ENCODE measurements at places on chromosomes 2 and 18. TPM values are rescaled to one million over a fixed set of nuclear protein-coding genes. Genes with fewer than 3 reads are reported as not detected.
A peak's percentile ranks its signal among the peaks of the same experiment; 100 is the strongest.

DNA sequence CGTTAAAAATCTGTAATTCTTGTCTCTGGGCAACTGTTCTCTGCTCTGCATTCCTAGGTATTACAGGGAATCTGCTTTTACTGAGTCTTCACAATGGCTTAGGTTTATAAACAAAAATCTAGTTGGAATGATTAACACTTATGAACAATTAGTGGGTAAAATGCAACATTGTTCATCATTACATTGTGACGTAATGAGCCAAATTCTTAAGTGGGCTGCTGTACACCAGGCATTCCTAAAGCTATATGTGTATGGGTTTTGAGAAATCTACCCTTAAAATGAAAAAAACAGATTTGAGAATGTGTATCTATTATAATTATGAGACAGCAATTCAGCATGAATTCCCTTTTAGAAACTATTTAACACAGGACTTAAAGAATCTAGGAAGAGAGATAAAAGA is 41.5 kb upstream of the ERBB4 start:
- DNase-seq, result no peak

- DNase-seq, result peak; percentile 71
Measured at GRCh38 chr2:16973586-16974286, 308.1 kb upstream of the CYRIA start.

DNA sequence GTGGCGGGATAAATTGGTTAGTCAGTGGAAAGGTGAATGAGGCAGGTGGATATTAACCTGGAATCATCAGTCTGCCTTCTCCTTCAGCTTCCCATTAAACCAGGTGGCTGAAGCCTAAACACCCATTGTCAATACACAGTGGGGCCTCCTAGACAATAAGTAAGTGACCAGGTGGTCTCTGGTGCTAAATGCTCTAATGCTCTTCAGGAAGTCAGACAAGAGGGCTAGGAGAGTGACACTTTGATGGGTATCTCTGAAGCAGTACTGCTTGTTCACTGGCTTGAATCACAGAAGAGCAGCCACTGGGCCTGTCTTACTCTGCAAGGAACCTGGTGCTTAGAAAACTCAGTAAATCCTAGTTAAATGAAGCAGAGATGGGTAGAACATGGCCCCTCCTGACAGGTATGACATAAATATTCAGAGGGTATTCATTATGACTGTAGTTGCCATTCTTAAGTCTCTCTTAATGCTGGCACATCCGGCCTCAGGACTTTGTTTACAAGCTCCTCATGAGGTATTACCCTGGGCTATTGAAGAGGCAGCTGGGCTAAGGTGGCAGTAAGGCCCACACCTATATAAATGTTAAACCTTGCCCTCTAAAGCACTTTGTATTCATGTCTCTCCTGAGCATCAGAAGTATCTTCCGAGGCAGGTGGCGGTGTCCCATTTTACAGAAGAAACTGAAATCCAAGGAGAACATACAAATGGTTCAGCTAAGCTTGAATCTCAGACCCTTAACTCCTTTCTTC is 104.9 kb downstream of the NCK2 start:
- DNase-seq, result no peak

GRCh38 chr2:196427986-196428634 is 211.4 kb upstream of the CCDC150 start:
- DNase-seq, result peak; percentile 4

DNA sequence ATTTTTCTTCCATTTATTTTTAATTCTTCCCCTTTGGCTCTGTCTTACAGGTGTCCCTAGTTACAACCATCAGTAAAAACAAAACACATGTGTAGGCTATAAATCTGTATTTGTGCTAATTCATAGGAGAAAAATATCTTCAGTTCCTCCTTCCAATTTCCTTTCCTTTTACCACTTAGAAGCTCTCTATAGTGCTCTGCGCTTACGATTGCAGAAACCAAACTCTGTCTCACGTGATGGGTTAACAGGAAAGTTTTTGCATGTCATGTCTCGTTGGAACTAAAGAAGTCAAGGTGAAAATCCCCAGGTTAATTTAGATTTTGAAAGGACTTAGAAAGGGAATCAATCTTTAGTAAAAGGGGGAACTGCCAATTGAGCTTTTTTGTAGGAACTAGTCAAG is 1390.5 kb upstream of the ZEB2 start:
- DNase-seq, result no peak

- DNase-seq, result no peak
Measured at GRCh38 chr2:165185633-165186032, 18.2 kb downstream of the SCN3A start.

DNA sequence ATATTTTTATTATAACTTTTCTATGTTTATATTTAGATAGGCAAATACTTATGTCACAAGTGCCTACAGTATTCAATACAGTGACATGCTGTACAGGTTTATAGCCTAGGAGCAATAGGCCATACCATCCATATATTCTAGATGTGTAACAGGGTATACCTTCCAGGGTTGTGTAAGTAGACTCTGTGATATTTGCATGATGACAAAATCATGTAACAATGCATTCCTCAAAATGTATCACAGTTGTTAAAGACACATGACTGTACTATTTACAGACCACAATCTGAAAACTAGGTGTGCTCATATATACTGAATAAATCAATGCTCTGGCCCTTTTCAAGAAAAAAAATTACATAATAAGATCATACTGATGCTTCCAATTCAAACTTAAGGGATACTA is 433.2 kb upstream of the RGPD4 start:
- no peak for DNase-seq

DNA sequence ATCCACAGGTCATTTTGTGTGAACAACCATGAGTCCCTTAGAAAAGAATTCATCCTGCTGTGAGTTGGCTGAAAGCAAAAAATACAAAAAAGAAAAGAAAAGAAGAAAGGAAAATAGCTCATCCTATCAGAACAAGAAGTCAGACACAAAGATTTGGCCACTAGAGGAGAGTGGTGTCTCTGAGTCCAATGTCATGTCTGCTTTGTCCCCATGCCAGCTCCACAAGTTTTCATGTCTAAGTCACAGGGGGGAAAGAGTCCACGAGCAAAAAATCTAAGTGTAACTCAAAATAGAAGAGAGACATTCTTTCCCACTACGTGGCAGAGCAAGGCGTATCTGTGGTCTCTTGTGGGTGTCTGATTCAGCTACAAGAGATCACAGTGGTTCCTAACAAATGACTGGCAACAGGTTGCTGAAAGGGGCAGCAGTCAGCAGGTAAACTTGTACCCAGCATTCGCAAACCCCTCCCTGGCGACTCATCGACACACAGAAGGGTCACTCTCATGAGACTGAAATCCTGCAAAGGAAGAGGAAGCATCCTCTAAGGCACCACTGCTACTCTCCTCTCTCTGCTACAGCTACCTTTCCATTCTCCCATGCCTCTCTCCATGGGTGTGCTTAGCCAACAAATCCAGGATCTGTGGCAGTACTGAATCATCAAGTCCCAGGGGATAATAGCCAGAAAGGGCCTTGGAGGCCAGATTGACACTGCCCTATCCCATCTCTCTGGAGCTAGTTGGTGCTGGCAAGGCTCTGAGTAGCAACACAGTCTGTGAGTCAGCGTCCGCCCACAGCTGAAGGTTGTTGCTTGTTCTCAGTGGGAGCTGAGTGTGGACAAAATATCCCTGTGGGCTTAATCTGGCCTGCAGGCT is 123.0 kb upstream of the SLC39A10 start:
- DNase-seq, result peak; percentile 91

DNA sequence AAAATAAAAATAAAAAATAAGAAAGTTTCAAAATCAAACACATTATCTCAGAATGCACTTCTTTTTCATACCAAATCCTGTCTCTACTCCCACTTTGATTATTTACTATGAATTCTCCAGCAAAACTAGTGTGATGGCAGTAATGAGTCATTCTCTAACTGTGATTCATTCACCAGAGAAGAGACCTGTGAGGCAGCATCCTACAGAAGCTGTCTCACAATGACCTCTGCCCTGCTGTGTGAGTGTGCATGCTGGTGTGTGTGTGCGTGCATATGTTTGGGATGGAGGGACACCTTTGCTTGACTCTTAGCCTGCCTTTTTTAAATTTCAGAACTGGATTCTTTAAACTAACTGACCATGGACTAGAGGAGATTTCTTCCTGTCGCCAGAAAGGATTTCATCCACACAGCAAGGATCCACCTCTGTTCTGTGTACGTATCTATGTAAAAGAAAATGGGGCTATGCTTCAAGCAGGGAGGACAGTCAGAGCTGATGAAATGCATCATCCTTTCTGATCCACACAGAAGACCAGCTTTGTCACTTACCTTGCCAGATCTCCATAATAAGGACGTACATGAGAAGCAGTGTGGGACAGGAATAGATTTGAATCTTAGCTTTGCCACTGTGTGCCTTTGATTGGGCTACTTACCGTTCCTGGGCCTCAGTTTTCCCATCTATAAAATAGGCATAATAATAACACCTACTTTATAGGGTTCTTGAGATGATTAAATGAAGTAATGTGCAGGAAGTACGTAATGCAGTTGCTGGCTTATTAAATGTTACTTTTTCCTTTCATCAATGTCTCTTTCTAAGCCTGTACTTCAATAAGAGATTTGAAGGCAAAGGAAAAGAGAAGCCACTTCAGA is 31.2 kb downstream of the STAMBP start:
- DNase-seq, result peak; percentile 68

GRCh38 chr2:143807671-143808070 is 678.5 kb downstream of the ARHGAP15 start:
- DNase-seq, result peak; percentile 22

DNA sequence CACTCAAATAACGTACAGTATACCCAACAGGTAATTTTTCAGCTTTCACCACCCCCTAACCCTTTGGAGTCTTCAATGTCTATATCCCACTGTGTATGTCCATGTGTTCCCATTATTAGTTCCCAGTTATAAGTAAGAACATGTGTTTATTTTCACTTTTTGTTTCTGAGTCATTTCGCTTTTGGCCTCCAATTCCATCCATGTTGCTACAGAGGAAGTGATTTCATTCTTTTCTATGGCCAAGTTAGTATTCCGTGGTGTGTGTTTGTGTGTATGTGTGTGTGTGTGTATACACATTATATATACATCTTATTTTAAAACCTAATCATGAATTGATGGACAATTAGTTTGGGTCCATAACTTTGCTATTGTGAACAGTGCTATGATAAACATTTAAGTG is 464.4 kb downstream of the CMPK2 start:
- no peak for DNase-seq

ANTXR1 gene
- total RNA-seq, result 33.1 TPM

STEAP3 gene
- 23.8 TPM for total RNA-seq

DSC2 gene
- total RNA-seq, result 17.6 TPM

SCYGR3 gene
- not detected for total RNA-seq

PROM2 gene
- 2.6 TPM for total RNA-seq

DOK6 gene
- not detected for total RNA-seq

GAREM2 gene
- total RNA-seq, result 0.23 TPM

LPIN1 gene
- 47.0 TPM for total RNA-seq

UGT1A3 gene
- total RNA-seq, result not detected

REG3G gene
- not detected for total RNA-seq

Data from MCF 10A (cell line).